ENCODE measurements at places on chromosomes 4 and X. TPM values are rescaled to one million over a fixed set of nuclear protein-coding genes. Genes with fewer than 3 reads are reported as not detected.
A peak's percentile ranks its signal among the peaks of the same experiment; 100 is the strongest.

Gene FDCSP
- total RNA-seq = not detected

Gene MAGEB17
- total RNA-seq = not detected

Gene P2RY10
- 87.4 TPM for total RNA-seq

Gene CLDN34
- not detected for total RNA-seq

Gene GPM6B
- not detected for total RNA-seq

Gene YY2
- 1.3 TPM for total RNA-seq

Gene BEX1
- not detected for total RNA-seq

Gene GAGE12F
- total RNA-seq = not detected

Gene SMR3B
- total RNA-seq = not detected

Gene DUX4
- not detected for total RNA-seq

GRCh38 chr4:69717778-69718177, 42.6 kb downstream of the SULT1B1 start:
- H3K36me3 ChIP-seq = no peaks in the 10 kb centered on the region
- no peak overlapping the region for H3K4me3 ChIP-seq
- no peak overlapping the region for H3K27ac ChIP-seq
- DNase-seq = no peak
- H3K27me3 ChIP-seq = no peaks in the 10 kb centered on the region

DNA sequence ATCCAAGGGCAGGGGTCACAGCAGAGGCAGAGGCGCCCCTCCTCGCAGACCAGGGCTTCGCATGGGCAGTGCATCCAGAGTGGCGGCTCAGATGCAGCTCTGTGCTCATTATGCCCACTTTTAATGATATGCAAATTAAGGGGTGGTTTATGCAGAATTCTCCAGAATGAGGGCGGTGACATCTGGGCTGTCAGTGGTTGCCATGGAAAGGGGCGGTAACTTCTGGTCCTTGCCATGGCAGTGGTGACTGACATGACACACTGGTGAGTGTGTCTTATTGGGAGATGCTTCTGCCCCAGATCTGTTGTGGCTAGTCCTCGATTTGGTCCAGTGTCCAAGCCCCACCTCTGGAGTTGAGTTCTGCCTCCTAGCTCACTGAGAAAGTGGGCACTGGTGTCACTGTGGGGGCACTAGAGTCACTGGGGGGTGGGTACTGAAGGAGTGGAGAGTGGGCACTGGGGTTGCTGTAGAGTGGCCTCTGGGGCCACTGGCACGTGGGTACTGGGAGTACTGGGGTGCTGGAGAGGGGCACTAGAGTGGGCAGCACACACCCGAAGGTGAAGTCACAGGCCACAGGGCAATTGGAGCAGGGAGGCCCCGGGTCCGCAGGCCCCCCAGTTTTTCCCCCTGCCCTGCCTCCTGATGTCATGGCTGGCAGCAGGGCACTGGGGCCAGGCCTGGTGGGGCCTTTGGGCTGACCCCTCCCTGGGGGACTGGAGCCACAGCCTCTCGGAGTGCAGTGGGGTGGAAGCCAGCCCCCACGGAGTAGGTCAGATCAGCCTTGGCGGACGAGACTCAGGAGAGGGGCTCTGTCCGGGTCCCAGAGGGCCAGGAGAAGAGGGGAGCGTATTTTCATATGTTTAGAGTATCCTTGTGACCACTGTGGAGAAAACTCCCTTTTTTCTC, 98.6 kb upstream of the NKX1-1 start:
- no peak for DNase-seq
- H3K27me3 ChIP-seq = no peaks in the 10 kb centered on the region
- H3K27ac ChIP-seq = no peak overlapping the region
- H3K4me1 ChIP-seq = no peaks in the 10 kb centered on the region

DNA sequence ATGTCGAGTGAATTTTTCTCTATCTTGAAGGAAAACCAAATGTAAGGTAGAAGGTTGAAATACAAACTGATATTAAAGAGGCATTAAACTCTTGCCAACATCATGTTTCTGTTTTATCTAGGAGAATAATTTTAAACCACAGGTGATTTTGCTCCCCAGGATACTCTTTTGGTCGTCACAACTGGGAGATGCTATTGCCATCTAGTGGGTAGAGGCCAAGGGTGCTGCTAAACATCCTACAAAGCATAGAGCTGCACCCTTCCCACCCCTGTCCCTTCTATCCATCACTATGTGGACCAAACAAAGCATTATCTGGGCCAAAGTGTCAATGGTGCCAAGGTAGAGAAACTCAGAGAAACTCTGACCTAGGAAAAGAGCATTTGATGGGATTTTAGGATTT, 154.6 kb upstream of the MAGEB2 start:
- H3K4me3 ChIP-seq = no peak overlapping the region
- no peak overlapping the region for H3K27ac ChIP-seq
- H3K4me1 ChIP-seq = no peaks in the 10 kb centered on the region
- H3K27me3 ChIP-seq = no peaks in the 10 kb centered on the region
- no peak for DNase-seq

GRCh38 chr4:6968496-6968895, 58.9 kb downstream of the TBC1D14 start:
- peaks cover 20% of the 10 kb centered on the region for H3K4me1 ChIP-seq
- H3K27ac ChIP-seq = no peak overlapping the region
- peaks cover 34% of the 10 kb centered on the region for H3K36me3 ChIP-seq
- DNase-seq = no peak
- H3K27me3 ChIP-seq = no peaks in the 10 kb centered on the region

DNA sequence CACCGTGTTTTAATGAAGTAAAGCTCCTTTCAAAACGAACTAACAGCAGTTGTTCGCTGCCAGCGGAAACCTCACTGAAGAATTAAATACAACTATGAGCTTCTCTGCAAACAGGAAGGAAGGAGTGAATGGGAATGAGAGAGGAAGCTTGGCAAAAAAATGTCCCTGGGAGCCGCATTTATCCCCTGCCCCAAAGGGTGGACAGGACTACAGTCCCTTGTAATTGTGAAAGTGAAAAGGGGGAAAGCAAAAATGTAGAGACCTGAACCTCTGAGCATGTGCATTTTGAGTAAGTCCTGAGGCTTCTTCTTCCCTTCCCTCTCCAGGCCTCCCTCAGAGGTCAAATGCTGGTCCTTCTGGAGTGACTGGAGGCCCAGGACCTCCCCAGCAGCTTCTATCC, 53.8 kb upstream of the BMP2K start:
- no peak overlapping the region for H3K27ac ChIP-seq
- H3K27me3 ChIP-seq = no peaks in the 10 kb centered on the region
- H3K4me3 ChIP-seq = no peak overlapping the region
- no peak for DNase-seq
- H3K4me1 ChIP-seq = peaks cover 14% of the 10 kb centered on the region

- no peak for DNase-seq
- H3K27ac ChIP-seq = no peak overlapping the region
- H3K4me3 ChIP-seq = no peak overlapping the region
- H3K36me3 ChIP-seq = no peaks in the 10 kb centered on the region
- H3K27me3 ChIP-seq = no peaks in the 10 kb centered on the region
These were observed 55.3 kb upstream of the ZFP42 start for GRCh38 chr4:187940299-187940698.

DNA sequence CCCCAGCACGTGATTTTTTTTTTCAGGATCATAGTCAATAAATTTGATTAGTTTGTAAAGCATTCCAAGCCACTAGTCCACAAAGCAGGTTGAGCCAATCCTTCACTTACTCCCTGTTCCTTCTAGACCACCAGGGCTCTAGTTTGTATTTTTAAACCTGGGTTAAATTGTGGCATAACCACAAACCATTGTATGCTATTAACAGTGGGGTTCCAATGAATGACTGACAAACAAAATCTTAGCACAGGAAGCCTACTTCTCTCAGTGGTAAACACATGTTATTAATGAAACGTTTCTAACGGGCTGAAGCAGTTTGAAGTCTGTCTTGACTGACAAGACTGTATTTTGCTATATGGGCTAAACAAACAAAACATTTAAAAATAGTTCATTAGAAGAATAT, 48.6 kb upstream of the GYPA start:
- DNase-seq = no peak
- no peaks in the 10 kb centered on the region for H3K27me3 ChIP-seq
- H3K36me3 ChIP-seq = no peaks in the 10 kb centered on the region
- no peak overlapping the region for H3K27ac ChIP-seq
- H3K4me1 ChIP-seq = no peaks in the 10 kb centered on the region

- H3K4me3 ChIP-seq = no peak overlapping the region
- no peaks in the 10 kb centered on the region for H3K36me3 ChIP-seq
- no peaks in the 10 kb centered on the region for H3K27me3 ChIP-seq
- DNase-seq = no peak
- H3K4me1 ChIP-seq = no peaks in the 10 kb centered on the region
These were observed 163.8 kb upstream of the HDX start for GRCh38 chrX:84666086-84666485.

- no peak overlapping the region for H3K27ac ChIP-seq
- H3K27me3 ChIP-seq = no peaks in the 10 kb centered on the region
- H3K36me3 ChIP-seq = no peaks in the 10 kb centered on the region
- no peak overlapping the region for H3K4me3 ChIP-seq
- DNase-seq = no peak
These were observed 25.5 kb downstream of the SMIM14 start for GRCh38 chr4:39613093-39613656.

DNA sequence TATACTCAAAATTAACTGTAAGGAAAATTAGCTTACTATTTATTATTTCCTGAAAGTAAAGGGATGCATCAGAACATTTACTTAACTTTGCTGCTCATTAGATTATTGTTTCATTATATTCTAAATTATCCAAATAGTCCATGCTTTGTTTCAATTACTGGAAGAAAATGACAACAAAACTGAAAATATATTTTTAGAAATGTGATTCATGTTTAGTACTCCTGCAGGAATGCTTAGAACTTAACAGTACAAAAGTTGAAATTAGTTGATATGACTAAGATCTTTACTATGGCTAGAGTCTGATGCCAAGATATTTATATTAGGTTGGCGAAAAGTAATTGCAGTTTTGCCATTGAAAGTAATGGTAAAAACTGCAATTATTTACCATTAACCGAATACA, 660.5 kb upstream of the PABPC4L start:
- H3K27me3 ChIP-seq = no peaks in the 10 kb centered on the region
- no peak for DNase-seq
- no peaks in the 10 kb centered on the region for H3K36me3 ChIP-seq
- H3K27ac ChIP-seq = no peak overlapping the region
- no peak overlapping the region for H3K4me3 ChIP-seq

- H3K27ac ChIP-seq = no peak overlapping the region
- DNase-seq = no peak
- H3K4me3 ChIP-seq = no peak overlapping the region
- H3K27me3 ChIP-seq = no peaks in the 10 kb centered on the region
- no peaks in the 10 kb centered on the region for H3K4me1 ChIP-seq
These were observed 2705.8 kb downstream of the PCDH7 start for GRCh38 chr4:33425936-33426335.

- DNase-seq = no peak
- no peak overlapping the region for H3K4me3 ChIP-seq
- H3K27ac ChIP-seq = no peak overlapping the region
These were observed 160.2 kb upstream of the IGFBP7 start for GRCh38 chr4:57270346-57270745.

DNA sequence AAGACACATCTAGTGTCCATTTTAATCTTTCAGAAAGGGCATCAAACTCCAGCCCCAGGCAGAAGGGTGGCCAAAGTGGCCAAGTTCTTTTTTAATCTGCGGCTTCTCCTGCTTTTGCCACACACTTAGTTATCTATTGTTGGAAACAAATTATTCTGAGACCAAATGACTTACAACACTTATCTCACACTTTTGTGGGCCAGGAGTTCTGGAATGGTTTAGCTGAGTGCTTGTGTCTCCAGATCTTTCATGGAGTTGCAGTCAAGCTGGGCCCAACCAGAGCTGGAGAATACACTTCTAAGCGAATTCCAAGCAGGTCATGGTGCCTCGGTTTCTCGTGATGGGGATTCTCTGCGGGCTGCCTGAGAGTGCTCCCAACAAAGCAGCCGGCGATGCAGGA, 4.0 kb downstream of the TXK start:
- DNase-seq = no peak
- H3K4me3 ChIP-seq = no peak overlapping the region
- H3K36me3 ChIP-seq = no peaks in the 10 kb centered on the region

- H3K36me3 ChIP-seq = no peaks in the 10 kb centered on the region
- H3K27ac ChIP-seq = no peak overlapping the region
- DNase-seq = no peak
- H3K27me3 ChIP-seq = no peaks in the 10 kb centered on the region
- H3K4me1 ChIP-seq = no peaks in the 10 kb centered on the region
These were observed 9.9 kb upstream of the SLC25A43 start for GRCh38 chrX:119389214-119389613.

GRCh38 chr4:114606245-114606644, 7.6 kb downstream of the UGT8 start:
- no peaks in the 10 kb centered on the region for H3K4me1 ChIP-seq
- H3K36me3 ChIP-seq = no peaks in the 10 kb centered on the region
- no peaks in the 10 kb centered on the region for H3K27me3 ChIP-seq
- DNase-seq = no peak

GRCh38 chrX:36684053-36684452, 324.1 kb upstream of the FAM47C start:
- H3K27me3 ChIP-seq = no peaks in the 10 kb centered on the region
- no peaks in the 10 kb centered on the region for H3K4me1 ChIP-seq
- DNase-seq = no peak
- H3K27ac ChIP-seq = no peak overlapping the region
- no peaks in the 10 kb centered on the region for H3K36me3 ChIP-seq
- no peak overlapping the region for H3K4me3 ChIP-seq

DNA sequence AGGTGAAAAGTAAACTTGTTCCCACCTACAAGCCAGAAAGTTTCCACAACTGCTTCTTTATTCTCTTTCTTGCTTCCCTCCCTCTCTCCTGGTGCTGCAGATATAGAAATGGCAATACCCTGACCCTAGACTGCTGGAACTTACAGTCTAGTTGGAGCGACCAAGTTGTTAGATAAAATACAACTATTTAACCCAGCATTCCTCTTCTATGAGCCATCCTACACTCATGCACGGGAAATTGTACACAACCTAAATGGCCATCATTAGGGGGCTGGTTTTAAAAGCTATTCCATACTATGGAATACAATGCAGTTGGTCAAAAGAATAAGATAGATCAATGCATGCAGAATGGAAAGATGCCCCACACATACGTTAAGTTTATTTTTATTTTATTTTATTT, 41.1 kb downstream of the PJA1 start:
- no peaks in the 10 kb centered on the region for H3K36me3 ChIP-seq
- no peaks in the 10 kb centered on the region for H3K4me1 ChIP-seq
- H3K27me3 ChIP-seq = no peaks in the 10 kb centered on the region
- no peak overlapping the region for H3K4me3 ChIP-seq

- H3K27me3 ChIP-seq = no peaks in the 10 kb centered on the region
- H3K4me1 ChIP-seq = no peaks in the 10 kb centered on the region
- H3K27ac ChIP-seq = no peak overlapping the region
- H3K4me3 ChIP-seq = no peak overlapping the region
These were observed 136.2 kb upstream of the MED14 start for GRCh38 chrX:40871385-40872082.

- no peak overlapping the region for H3K4me3 ChIP-seq
- no peak overlapping the region for H3K27ac ChIP-seq
- H3K27me3 ChIP-seq = no peaks in the 10 kb centered on the region
- no peaks in the 10 kb centered on the region for H3K4me1 ChIP-seq
- no peak for DNase-seq
These were observed 11.1 kb downstream of the DRP2 start for GRCh38 chrX:101230636-101231035.

- H3K36me3 ChIP-seq = no peaks in the 10 kb centered on the region
- no peak overlapping the region for H3K27ac ChIP-seq
- no peak overlapping the region for H3K4me3 ChIP-seq
- no peaks in the 10 kb centered on the region for H3K27me3 ChIP-seq
- DNase-seq = peak; percentile 28
These were observed 47.9 kb upstream of the RGN start for GRCh38 chrX:47030339-47030738.

- H3K27ac ChIP-seq = no peak overlapping the region
- H3K27me3 ChIP-seq = no peaks in the 10 kb centered on the region
- no peaks in the 10 kb centered on the region for H3K36me3 ChIP-seq
These were observed 16.8 kb upstream of the NFXL1 start for GRCh38 chr4:47930971-47931804.

GRCh38 chr4:98946359-98946758, 17.4 kb upstream of the EIF4E start:
- no peak for DNase-seq
- H3K36me3 ChIP-seq = no peaks in the 10 kb centered on the region
- H3K4me1 ChIP-seq = no peaks in the 10 kb centered on the region
- no peak overlapping the region for H3K4me3 ChIP-seq
